Mesothelial cell of epicardium (in vitro differentiated cells): ENCODE measurements at places on chromosomes 7 and 10. TPM values are rescaled to one million over a fixed set of nuclear protein-coding genes. Genes with fewer than 3 reads are reported as not detected.

The TLL2 gene
- total RNA-seq, result 1.4 to 1.8 TPM (median 1.6 TPM) in 3 replicates

DNA sequence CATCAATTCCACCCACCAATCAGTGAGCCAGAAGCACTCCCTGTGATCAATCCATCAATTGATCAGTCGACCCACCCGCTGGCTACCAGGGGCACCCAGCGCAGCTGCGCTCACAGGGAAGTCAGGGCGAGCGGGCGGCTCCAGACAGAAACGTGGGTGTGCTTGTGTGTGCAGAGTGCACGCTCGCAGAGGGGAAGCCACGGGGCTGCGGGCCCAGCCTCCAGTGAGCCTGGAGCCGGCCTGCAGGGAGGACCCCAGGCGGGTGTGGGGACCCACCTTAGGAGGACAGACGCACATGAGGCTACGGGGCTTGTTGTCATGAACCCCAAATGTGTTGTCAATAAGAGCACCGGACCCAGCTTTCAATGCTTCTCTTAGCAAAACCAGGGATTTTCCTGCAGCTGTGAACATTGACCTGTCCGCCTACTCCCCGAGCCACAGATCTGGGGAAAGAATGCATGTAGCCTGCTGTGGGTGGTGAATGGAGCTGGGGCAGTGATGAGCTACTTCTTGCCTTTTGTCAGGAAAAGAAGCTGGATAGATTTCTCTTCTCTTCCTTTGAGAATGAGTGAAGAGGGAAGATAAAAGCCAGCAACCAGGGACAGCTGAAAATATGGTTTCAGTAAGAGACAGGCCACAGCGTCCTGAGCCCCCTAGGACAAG is 497.8 kb downstream of the DNAJB6 start:
- H3K27me3 ChIP-seq, result peaks cover 9% of the 10 kb centered on the region
- H3K4me1 ChIP-seq, result no peaks in the 10 kb centered on the region
- H3K27ac ChIP-seq, result no peak overlapping the region
- no peak overlapping the region for H3K4me3 ChIP-seq

DNA sequence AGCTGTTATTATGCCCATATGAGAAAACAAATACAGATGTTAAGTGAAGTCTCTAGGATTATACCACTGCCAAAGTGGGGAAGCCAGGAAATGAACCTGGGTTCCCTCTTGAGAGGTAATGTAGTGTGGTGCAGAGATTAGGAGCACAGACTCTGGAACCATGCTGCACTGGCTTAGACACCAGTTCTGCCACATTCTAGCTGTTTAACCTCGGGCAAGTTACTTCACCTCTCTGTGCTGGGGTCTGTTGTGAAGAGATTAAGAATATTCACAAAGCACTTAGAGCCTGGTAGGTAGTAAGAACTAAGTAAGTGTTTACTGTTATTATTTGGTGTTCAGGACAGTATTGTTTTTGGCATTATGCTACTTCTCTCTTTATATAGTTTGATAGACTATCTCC is 41.9 kb downstream of the PDE6C start:
- H3K4me1 ChIP-seq, result no peaks in the 10 kb centered on the region
- H3K4me3 ChIP-seq, result no peak overlapping the region
- H3K36me3 ChIP-seq, result no peaks in the 10 kb centered on the region
- peaks cover 6% of the 10 kb centered on the region for H3K27me3 ChIP-seq

- DNase-seq, result no peak
- H3K36me3 ChIP-seq, result no peaks in the 10 kb centered on the region
- H3K27me3 ChIP-seq, result no peaks in the 10 kb centered on the region
- H3K4me3 ChIP-seq, result no peak overlapping the region
- H3K27ac ChIP-seq, result no peak overlapping the region
- H3K4me1 ChIP-seq, result peaks cover 10% of the 10 kb centered on the region
These were observed 85.4 kb downstream of the OSBPL3 start for GRCh38 chr7:24894429-24895221.

GRCh38 chr7:71615017-71615416 is 483.1 kb downstream of the GALNT17 start:
- no peak overlapping the region for H3K4me3 ChIP-seq
- no peak for DNase-seq
- no peaks in the 10 kb centered on the region for H3K36me3 ChIP-seq
- H3K4me1 ChIP-seq, result peaks cover 12% of the 10 kb centered on the region
- H3K27me3 ChIP-seq, result no peaks in the 10 kb centered on the region

The RBM20 gene
- 20.5 to 23.3 TPM (median 20.7 TPM) in 3 replicates for total RNA-seq

The UPK3B gene
- 49.5 to 56.9 TPM (median 50.1 TPM) in 3 replicates for total RNA-seq

The PTPRZ1 gene
- total RNA-seq, result 2.8 to 3.4 TPM (median 3.0 TPM) in 3 replicates

- no peak overlapping the region for H3K4me3 ChIP-seq
- peaks cover 2% of the 10 kb centered on the region for H3K36me3 ChIP-seq
- H3K4me1 ChIP-seq, result peaks cover 27% of the 10 kb centered on the region
- no peaks in the 10 kb centered on the region for H3K27me3 ChIP-seq
These were observed 294.7 kb downstream of the PRKG1 start for GRCh38 chr10:51368943-51369342.

DNA sequence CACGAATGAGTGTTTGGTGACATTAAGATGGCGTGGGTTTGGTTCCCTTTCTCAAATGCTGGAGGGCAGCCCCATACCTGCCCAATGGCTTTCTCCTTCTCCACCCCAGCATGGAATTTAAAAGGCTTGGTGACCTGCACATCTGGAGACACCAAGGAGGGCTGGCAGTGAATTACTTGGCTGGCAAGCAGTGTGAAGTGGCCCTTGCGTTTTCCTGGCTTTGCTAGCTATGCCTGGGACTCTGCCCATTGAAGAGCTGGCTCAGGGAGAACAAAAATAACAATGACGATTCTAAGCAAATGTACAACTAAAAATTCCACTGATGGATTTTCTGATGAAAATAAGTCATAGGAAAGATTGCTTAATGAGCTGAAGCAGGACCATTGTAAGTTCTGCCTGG is 203.7 kb downstream of the CYP26A1 start:
- H3K27me3 ChIP-seq, result no peaks in the 10 kb centered on the region
- H3K36me3 ChIP-seq, result no peaks in the 10 kb centered on the region
- no peak for DNase-seq
- H3K27ac ChIP-seq, result no peak overlapping the region
- no peak overlapping the region for H3K4me3 ChIP-seq
- peaks cover 11% of the 10 kb centered on the region for H3K4me1 ChIP-seq

DNA sequence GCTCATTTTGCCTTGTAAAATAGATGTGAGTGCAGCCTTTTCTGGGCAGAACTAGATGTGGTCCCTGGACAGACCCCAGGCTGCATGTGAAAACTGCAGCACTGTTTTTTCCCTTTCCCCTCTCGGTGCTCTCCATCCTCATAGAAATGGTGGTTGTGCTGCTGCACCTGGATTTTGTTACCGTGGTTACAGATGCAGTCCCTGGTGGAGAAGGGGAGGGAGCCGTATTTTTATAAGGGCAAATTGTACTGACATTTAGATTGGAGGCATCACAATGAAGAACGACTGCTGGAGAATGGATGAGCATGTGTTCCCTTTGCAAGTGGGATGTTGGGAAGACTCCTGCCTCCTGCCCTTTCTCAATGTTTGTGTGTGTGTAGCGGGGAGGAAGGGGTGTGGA is 469.9 kb downstream of the CCSER2 start:
- no peak for DNase-seq
- H3K4me3 ChIP-seq, result no peak overlapping the region

GRCh38 chr7:130150587-130150986 is 54.6 kb downstream of the TMEM209 start:
- DNase-seq, result no peak
- H3K4me1 ChIP-seq, result peaks cover 21% of the 10 kb centered on the region
- no peak overlapping the region for H3K27ac ChIP-seq
- no peak overlapping the region for H3K4me3 ChIP-seq
- H3K36me3 ChIP-seq, result peaks cover 3% of the 10 kb centered on the region

- peaks cover 79% of the 10 kb centered on the region for H3K4me1 ChIP-seq
- H3K27me3 ChIP-seq, result no peaks in the 10 kb centered on the region
- peak overlapping the region; percentile 78 for H3K27ac ChIP-seq
- H3K4me3 ChIP-seq, result no peak overlapping the region
- H3K36me3 ChIP-seq, result peaks cover 1% of the 10 kb centered on the region
- DNase-seq, result no peak
These were observed 52.7 kb upstream of the LAMB1 start for GRCh38 chr7:108055611-108056021.

DNA sequence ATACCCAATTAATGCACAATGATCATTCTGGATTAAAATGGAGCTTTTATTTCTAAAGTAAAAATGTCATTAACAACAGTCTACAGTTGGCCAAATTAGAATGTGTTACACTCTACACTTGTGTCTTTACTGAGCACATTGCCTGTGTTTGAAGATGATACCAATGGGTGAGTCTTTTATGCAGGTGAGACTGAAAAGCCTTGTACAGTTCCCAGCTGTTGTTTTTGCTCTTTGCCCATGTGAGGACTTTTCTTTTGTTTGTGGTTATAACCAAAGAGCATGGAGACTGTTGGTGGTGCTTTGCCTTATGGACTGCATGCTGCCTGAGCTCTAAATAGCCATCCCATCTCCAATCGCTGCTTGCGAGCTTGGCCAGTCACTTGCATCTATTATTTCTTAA is 264.5 kb downstream of the GATA3 start:
- no peak for DNase-seq
- H3K4me1 ChIP-seq, result peaks cover 47% of the 10 kb centered on the region
- no peak overlapping the region for H3K27ac ChIP-seq
- no peaks in the 10 kb centered on the region for H3K27me3 ChIP-seq
- H3K36me3 ChIP-seq, result no peaks in the 10 kb centered on the region

- peaks cover 55% of the 10 kb centered on the region for H3K36me3 ChIP-seq
- H3K4me1 ChIP-seq, result no peaks in the 10 kb centered on the region
- no peaks in the 10 kb centered on the region for H3K27me3 ChIP-seq
- DNase-seq, result no peak
These were observed 112.2 kb downstream of the LARP4B start for GRCh38 chr10:819326-819725.

GRCh38 chr10:98910546-98910945 is 325.1 kb downstream of the HPSE2 start:
- H3K27me3 ChIP-seq, result peaks cover 3% of the 10 kb centered on the region
- no peaks in the 10 kb centered on the region for H3K4me1 ChIP-seq
- no peaks in the 10 kb centered on the region for H3K36me3 ChIP-seq
- H3K4me3 ChIP-seq, result no peak overlapping the region

GRCh38 chr7:157090485-157091165 is 48.1 kb upstream of the UBE3C start:
- H3K4me3 ChIP-seq, result no peak overlapping the region
- no peaks in the 10 kb centered on the region for H3K36me3 ChIP-seq
- H3K27ac ChIP-seq, result no peak overlapping the region
- DNase-seq, result no peak
- no peaks in the 10 kb centered on the region for H3K4me1 ChIP-seq

GRCh38 chr10:75111907-75112679 is 637 bp downstream of the SAMD8 start:
- no peak for DNase-seq
- H3K4me3 ChIP-seq, result peak overlapping the region; percentile 98
- H3K36me3 ChIP-seq, result no peaks in the 10 kb centered on the region
- H3K4me1 ChIP-seq, result peaks cover 40% of the 10 kb centered on the region
- H3K27me3 ChIP-seq, result no peaks in the 10 kb centered on the region

- DNase-seq, result no peak
- H3K27me3 ChIP-seq, result peaks cover 13% of the 10 kb centered on the region
- H3K4me3 ChIP-seq, result no peak overlapping the region
- H3K4me1 ChIP-seq, result no peaks in the 10 kb centered on the region
These were observed 210.8 kb downstream of the DNAJB6 start for GRCh38 chr7:157547611-157548010.

The VAX1 gene
- total RNA-seq, result 0.09 TPM in 1 of 3 replicates, not detected in the others

DNA sequence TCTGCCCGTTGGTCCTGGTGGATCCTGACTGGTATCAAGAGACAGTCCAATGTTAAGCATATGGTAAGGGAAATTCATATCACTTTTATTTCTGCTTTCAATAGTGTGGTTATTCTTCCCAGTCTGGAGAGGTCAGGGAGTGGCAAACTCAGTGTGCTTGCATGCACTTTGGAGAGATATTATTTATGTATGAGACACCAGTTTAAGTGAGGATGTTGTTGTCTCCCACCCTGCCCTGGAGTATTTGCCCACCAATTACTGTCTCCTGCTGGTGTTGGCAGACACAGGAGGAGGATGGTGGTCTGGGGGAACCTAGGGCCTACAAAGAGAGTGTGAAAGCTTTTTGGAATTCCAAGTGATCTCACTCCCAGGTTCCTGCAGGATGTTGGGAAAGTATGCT is 59.7 kb downstream of the OR13A1 start:
- no peaks in the 10 kb centered on the region for H3K36me3 ChIP-seq
- H3K27ac ChIP-seq, result no peak overlapping the region
- H3K27me3 ChIP-seq, result no peaks in the 10 kb centered on the region
- DNase-seq, result no peak

DNA sequence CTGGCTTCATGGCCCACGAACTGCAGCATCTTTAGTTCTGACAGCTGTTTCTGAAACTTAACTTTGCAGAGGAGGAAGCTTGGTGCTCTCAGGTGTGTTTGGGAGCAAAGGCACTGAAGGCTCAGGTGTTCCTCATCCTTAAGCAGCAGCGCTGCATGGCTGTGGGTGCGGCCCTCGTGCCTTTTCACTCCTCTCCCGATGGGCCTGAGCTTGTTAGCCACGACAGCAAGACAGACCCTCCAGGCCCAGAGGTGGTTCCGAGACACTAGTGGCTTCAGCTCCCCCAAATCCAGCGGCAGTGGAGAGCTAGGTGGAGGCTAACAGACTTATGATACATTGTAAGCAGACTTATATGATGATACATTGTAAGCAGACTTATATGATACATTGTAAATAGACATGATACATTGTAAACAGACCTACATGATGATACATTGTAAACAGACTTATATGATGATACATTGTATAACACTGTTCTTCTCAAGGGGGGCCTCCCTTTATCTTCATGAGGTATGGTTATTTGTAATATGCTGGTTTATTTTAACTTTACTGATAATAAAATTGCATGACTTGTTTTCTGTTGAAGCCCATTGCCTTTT is 14.1 kb downstream of the PFKP start:
- H3K36me3 ChIP-seq, result peaks cover 6% of the 10 kb centered on the region
- H3K4me3 ChIP-seq, result no peak overlapping the region
- peaks cover 3% of the 10 kb centered on the region for H3K4me1 ChIP-seq
- DNase-seq, result no peak
- H3K27ac ChIP-seq, result no peak overlapping the region

The CYP2E1 gene
- 2.1 to 3.5 TPM (median 2.8 TPM) in 3 replicates for total RNA-seq

- no peak overlapping the region for H3K4me3 ChIP-seq
- no peak for DNase-seq
- H3K27ac ChIP-seq, result no peak overlapping the region
These were observed 112.9 kb upstream of the LYZL2 start for GRCh38 chr10:30742471-30742870.

DNA sequence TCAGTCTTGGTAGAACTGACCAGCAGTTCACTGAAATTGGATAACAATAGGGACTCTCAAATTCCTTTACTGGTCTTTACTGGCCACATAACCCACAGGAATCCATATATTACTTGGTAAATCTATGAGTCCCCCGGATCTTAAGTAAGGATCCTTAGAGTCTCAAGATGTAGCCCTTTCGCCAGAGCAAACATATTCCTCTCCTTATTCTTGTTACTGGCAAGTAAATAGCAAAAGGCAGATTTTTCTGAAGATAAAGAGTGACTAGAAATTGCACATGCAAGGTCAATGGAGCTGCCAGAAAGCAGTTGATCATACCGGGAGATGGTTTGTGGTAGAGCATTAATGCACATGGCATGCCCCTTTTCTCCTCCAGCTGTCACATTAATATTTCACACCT is 283.0 kb downstream of the HDAC9 start:
- H3K27ac ChIP-seq, result no peak overlapping the region
- peaks cover 16% of the 10 kb centered on the region for H3K4me1 ChIP-seq
- no peak overlapping the region for H3K4me3 ChIP-seq
- no peaks in the 10 kb centered on the region for H3K27me3 ChIP-seq
- no peaks in the 10 kb centered on the region for H3K36me3 ChIP-seq

GRCh38 chr7:66974986-66975590 is 20.3 kb downstream of the SBDS start:
- no peak overlapping the region for H3K27ac ChIP-seq
- no peaks in the 10 kb centered on the region for H3K36me3 ChIP-seq
- H3K4me3 ChIP-seq, result no peak overlapping the region
- H3K4me1 ChIP-seq, result no peaks in the 10 kb centered on the region

The STEAP1 gene
- total RNA-seq, result 0.27 to 0.43 TPM (median 0.42 TPM) in 3 replicates
